ENCODE measurements at places on chromosomes 12 and 14.

- DNase-seq = no peak
Observed at GRCh38 chr12:97639702-97640101, 177.1 kb downstream of the RMST start.

DNA sequence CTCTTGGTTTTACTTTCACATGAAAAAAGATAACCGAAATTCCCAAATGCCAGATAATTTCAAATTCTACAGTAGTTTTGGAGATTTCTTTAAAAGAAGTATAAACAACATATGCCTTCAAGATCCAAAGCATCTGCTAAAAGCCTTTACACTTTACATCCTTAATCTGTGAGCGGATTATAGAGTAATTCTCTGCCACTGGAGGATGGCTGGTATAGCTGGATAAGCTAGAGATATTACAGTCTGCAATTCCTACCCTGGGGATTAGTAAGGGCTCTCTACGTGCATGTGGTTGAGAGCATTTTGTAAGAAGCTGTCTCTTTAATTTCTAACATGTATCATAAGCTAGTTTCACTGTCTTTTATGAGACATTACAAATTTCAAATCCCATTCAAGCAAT lies 240.3 kb upstream of the HMGA2 start:
- no peak for DNase-seq

- no peak for DNase-seq
Observed at GRCh38 chr14:80427101-80427500, 215.8 kb upstream of the DIO2 start.

GRCh38 chr14:62015243-62015642 lies 253.0 kb downstream of the SNAPC1 start:
- DNase-seq = no peak
